ENCODE measurements at places on chromosomes 1 and 21.

GRCh38 chr1:211420389-211420788 lies 71.6 kb downstream of the RD3 start:
- no peak for DNase-seq

DNA sequence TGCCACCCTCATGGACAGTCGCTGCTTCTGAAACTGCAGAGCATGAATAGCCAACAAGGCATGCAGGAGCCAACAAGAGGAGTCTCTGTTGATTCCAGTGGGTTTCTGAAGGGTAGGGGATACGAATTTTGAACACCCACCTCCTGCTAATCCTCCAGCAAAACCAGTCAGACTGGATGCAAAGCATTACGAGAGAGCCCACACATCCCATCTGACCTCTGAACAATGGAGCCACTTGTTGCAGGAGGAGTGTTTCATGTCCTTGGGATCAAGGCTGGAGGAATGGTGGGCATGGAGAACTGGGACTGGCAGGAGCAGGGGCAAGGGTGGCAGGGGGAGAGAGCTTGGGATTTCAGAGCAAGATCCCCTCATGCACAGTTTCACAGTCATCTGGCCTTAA lies 1.6 kb downstream of the VTCN1 start:
- DNase-seq = no peak

DNA sequence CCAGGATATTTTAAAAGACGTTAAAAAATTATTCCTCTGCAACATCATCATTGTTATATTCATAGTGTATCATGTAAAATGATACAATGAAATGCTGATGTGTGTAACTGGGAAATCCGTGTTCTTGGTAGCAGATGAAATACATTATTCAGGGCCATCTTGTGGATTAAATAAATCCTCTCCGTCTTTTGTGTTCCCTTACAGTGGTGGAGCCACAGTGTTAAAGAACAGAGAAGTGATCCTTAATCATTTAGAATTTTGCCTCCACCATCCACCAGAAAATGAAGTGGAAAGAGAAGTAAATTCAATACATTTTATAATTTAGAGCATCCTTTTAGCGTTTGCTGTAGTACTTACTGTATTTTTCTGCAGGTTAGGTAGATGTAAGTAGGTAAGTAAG lies 1.3 kb downstream of the DYRK3 start:
- DNase-seq = no peak

- no peak for DNase-seq
Observed at GRCh38 chr1:1291548-1292441, 11.6 kb downstream of the SCNN1D start.

- no peak for DNase-seq
Observed at GRCh38 chr1:150999051-150999674, 7.5 kb downstream of the MINDY1 start.

GRCh38 chr21:45388611-45389296 lies 16.2 kb upstream of the COL18A1 start:
- no peak for DNase-seq

GRCh38 chr1:81254560-81254959 lies 546.2 kb upstream of the ADGRL2 start:
- DNase-seq = no peak

DNA sequence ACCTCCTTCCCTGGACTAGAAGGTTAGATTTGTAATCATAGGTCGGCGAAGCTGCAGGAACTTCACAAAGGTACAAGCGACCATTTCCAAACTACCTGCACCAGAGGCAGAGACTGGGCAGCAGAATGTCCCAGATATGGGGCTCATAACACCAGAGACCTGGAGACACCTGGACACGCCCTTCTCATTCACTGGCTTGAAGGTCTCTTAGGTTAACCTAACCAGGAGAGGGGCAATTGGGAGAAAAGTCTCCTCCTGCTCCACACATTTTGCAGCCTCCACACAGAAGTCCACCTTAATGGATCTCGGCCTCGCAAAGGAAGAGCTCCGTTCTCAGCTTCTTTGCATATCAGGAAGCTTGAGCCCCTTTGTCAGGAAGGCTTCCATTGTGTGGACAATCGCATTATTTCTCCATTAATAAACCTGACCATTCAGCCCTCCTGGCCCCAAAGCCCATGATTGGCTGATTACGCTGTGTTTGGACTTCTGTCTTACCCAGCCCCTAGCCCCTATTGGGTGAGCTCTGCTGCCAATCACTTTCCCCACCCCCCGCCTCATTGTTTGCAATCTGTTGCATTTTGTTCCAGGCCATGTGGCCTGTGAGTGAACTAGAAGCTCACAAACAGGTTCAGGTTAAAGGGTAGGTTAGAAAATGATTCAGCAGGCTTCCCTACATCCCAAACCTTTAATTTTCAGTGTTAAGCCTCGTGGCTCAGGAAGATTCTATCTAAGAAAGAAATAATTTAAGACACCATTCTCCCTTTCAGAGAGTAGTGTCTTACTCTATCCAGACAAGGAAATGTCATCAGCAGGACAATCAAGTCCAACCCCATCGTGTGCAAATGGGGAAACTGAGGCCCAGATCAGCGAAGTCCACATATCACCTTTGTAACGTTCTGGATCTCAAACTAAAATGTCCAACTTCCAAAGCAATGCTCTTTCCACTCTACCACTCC lies 2.8 kb downstream of the MYCL start:
- no peak for DNase-seq

- DNase-seq = no peak
Observed at GRCh38 chr1:155182052-155182550, 8.5 kb downstream of the TRIM46 start.

- no peak for DNase-seq
Observed at GRCh38 chr1:106268070-106268469, 788.4 kb upstream of the PRMT6 start.

DNA sequence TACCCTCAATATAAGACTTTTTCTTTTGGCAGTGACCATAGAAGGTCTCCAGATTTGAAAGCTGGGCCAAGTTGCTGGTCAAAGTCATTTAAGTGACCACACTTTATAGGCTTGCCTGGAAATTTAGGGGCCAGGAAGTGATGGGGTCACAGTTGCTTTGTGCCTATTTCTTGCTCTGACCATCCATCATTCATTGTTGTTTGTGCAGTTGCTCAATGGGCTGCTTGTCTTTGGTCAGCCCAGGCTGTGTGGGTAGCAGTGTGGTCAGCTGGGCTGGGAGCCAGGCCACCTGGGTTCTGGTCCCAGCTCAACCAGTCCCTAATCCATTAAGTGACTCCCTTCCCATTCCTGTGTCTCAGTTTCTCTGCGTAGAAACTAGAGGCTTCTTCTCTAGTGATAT lies 2.1 kb upstream of the OTUD7B start:
- DNase-seq = no peak

DNA sequence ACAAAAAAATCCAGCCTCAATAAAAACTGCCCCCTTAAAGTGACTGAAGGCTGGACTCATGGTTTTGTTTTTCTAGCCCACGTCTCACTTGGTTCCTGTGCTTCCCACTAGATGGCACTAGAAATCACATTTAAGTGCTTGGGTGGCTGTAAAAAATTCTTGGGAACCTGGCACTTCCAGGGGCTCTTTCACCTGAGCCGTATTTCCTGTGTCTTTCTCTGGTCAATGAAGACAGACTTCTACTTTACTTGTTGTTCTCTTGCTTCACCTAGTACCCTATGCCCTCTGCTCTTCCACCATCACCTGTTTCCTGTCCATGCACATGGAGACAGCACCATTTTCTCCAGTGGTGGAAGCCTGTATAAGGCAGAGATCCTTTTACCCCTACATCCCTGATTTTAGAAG lies 20.0 kb downstream of the METTL13 start:
- no peak for DNase-seq

DNA sequence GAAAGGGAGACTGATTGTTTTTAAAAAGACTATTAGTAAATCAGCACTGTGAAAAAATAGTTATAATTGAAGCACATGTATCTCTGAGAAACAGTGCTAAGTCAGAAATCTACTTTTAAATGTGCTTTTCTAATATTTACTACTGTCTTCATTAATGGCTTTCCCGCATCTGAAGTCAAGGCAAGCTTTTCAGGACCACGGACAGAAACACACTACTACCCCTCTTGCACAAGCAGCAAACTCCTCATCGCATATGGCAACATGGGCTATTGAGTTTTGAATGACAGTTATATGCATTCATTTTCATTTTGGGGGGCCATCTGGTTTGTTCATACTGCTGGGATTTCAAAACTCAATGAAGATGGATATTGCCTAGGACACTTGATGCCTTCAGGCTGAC lies 433.4 kb upstream of the CAMK1G start:
- no peak for DNase-seq

DNA sequence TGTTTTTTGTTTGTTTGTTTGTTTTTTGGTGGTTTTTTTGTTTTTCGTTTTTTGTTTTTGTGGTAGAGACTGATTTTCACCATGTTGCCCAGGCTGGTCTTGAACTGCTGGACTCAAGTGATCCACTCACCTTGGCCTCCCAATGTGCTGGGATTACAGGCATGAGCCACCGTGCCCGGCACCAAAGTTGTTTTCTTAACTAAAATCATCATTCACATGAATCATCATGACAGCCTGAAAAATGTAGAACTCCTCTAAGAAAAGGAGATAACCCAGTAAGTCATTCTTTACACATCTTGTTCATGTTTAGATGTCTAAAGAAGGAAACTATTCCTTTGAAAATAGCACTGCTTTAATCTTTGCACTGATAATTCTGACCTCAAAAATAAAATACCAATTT lies 37.5 kb downstream of the DISP1 start:
- DNase-seq = no peak

DNA sequence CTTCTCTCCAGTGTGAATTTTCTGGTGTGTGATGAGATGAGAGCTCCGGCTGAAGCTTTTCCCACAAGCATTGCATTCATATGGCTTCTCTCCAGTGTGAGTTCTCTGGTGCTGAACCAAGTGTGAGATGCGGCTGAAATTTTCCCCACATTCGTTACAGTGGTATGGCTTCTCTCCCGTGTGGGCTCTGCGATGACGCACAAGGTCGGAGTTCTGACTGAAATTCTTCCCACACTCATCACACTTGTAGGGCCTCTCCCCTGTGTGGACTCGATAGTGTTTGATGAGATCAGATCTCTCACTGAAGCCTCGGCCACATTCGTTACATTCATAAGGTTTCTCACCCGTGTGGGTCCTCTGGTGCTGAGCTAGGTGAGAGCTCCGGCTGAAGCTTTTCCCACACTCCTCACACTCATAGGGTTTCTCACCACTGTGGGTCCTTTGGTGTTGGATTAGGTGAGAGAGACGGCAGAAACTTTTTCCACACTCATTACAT lies 7.4 kb downstream of the ZNF436 start:
- no peak for DNase-seq

DNA sequence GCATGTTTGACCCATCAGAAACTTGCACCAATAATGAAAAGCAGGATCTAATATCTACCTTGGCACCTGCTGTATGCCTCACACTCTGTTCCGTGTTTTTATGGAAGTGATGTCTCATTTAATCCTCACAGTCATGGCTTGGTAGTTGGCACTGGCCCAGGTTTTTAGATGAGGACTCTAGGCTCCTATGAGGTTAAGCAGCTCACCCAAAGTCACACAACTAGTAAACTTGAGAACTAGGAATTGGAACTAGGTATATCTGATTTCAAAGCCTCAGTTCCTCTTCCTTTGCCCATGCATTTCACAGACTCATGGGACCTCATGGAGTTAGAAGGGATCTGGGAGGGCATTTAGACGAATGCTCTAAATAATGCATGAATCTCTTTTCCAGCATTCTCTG lies 21.3 kb upstream of the TARBP1 start:
- no peak for DNase-seq

DNA sequence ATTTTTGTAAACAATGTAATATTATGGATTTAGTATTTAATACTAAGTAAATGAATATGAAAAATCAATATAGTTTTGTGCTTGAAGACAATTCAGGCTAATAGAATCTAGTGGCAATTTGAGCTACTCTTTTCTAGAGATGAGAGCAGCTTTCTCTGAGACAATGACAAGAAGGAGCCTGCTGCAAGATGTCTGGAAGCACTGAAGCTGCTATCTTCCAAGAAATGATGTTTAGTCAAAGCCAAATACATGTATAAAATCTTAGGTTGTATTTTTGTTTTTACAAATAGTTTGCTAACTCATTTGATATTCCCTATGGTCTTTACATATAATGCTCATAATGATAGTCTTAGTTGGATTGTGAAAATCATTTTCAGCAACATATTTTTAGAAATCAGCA lies 103.9 kb upstream of the COL24A1 start:
- no peak for DNase-seq

DNA sequence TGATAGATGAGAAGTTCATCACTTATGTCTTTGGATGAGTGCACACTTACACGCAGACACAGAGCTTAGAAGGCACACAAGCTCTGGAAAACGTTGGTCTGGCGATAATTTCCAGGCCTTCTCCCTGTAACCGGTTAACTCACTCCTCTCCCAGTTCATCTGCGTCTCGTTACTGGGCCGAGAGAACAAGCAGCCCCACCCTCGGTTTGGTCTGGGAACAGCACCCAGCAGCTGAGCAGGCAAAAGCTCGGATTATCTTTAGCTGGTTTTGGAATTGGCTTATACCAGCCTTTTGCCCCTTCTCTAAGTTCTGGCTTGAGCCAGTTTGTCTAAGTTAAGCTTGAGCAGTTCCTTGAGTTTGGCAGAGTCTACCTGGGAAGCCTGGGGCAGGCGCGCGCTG lies 27.3 kb upstream of the COL6A1 start:
- no peak for DNase-seq

- DNase-seq = no peak
Observed at GRCh38 chr1:231442735-231443134, 20.6 kb upstream of the EGLN1 start.

GRCh38 chr21:35428001-35428320 lies 378.9 kb upstream of the RUNX1 start:
- no peak for DNase-seq

DNA sequence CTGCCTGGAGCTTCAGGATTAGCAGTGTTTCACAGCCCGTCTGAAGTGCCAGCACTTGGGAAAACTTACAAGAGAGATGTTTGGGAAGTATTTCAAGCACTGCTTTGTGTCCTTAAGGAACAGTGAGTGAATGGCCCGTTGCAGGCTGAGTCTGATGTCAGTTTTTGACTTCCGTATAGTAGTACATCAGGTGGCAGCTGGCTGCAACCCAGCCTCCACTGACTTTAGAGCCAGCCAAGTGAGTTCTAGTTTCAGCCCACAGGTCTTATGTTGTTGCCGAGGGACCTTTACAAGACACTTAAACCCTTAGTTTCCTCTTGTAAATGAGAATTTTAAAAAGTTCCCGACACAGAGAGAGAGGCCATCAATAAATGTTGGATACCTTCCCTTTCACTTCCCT lies 35.0 kb downstream of the UCK2 start:
- no peak for DNase-seq
